Skin of body (tissue), 3 donors: ENCODE measurements at places on chromosomes 4 and X. TPM values are rescaled to one million over a fixed set of nuclear protein-coding genes. Genes with fewer than 3 reads are reported as not detected.

GRCh38 chr4:40309250-40309774, 25.8 kb upstream of the CHRNA9 start:
- no peak for DNase-seq

DNA sequence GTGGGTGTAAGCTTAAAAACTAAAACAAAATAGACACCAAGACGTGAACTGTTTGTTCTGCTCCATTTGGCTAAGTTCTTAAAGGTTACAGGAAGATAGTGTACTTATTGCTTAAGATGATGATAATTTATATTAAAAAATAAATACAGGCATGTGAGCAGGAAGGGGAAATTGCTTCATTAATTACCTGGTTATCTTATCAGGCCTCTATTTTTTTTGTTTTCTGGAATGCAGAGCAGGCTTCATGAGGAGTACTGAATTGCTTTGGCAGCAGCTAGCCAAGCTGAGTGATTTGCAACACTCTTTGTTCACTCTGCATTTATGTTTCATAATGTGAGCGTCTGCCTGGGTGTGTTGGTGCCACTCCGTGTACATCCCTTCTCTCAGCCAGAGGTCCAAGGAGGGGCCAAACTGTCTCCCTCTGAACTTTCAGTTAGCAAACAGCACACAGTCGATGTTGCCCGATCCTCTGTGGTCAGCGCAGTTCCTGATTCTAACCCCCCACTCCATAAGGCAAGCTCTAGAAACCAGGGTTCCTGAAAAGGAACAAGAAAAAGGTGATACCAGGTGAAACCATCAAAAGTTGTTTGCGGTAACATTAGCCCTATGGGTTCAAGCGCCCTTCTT, 348.2 kb downstream of the SPRY1 start:
- no peak for DNase-seq

The PNCK gene
- 0.99 TPM for total RNA-seq

DNA sequence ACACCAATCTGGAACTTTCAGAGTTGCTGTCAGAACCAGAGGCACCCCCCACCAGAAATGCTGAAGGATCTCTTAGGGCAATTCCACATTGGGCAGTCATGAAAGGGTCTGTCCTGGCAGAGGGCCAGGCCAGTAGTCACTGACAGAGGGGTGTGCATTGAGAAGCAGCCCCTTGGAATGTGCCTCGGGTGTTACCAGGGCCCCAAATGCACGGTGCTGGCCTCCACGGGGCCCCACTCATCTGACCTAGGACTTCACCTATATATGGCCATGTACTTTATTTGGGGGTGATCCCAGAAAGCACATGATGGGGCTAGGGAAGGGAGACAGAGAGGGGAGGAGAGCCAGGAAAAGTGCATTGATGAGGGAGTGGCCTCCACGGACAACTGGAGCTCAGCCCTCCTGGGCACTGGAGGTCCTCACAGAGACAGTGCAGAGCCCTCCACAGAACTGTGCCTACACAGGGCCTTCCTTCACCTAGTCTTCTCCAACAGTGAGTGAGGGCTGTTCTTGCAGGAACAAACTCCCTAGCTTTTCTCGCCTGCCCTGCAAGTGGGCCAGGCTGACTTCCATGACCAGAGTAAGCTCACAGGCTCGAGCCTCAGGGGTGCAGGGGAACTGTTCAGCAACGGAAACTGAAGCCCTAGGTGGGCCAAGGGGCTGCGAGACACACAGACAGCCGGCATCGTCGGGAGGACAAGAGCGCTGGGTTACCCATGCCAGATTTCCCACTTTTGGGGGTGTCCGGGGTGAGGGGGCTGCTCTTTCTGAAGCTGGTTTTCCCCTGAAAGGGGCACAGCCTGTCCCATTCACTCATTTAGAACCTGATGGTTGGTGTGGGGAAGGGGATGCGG, 136.2 kb downstream of the HMX1 start:
- no peak for DNase-seq

- no peak for DNase-seq
Measured at GRCh38 chr4:34880246-34880645, 1364.1 kb downstream of the ARAP2 start.

The TRAPPC11 gene
- 58.2 TPM for total RNA-seq
